Dorsolateral prefrontal cortex (tissue), 122 donors: ENCODE measurements at places on chromosomes 13 and 19. TPM values are rescaled to one million over a fixed set of nuclear protein-coding genes. Genes with fewer than 3 reads are reported as not detected.

ZNF625 gene
- 7.9 TPM for total RNA-seq

MATK gene
- total RNA-seq = 50.8 TPM

U2AF2 gene
- total RNA-seq = 136 TPM

NAA16 gene
- total RNA-seq = 31.3 TPM

CNN1 gene
- total RNA-seq = 77.3 TPM

ZNF628 gene
- 4.7 TPM for total RNA-seq

COG3 gene
- total RNA-seq = 36.0 TPM

ZNF490 gene
- total RNA-seq = 21.5 TPM
